ENCODE measurements at places on chromosomes 11 and 22.

DNA sequence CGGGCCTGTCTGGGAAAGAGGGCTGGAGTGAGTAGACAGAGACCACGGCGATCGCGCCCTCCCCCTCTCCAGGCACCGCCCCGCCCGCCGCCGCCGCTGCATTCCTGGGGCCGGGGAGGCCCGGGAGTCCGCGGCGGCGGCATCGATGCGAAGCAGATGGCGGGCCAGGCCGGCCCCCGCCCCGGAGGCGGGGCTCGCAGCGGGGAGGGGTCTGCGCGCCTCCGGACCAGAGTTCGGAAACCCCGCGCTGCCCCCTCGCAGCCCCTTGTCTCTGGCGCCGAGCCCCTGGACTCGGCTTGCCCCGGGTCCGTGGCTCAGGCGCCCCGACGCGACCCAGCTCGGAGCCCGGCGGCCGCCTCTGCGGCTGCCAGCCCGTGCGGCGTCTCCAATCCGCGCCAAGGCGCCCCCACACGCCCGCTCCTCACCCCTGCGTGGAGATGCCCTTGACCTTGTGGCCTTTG, 1.3 kb downstream of the SCARF2 start:
- DNase-seq = no peak

DNA sequence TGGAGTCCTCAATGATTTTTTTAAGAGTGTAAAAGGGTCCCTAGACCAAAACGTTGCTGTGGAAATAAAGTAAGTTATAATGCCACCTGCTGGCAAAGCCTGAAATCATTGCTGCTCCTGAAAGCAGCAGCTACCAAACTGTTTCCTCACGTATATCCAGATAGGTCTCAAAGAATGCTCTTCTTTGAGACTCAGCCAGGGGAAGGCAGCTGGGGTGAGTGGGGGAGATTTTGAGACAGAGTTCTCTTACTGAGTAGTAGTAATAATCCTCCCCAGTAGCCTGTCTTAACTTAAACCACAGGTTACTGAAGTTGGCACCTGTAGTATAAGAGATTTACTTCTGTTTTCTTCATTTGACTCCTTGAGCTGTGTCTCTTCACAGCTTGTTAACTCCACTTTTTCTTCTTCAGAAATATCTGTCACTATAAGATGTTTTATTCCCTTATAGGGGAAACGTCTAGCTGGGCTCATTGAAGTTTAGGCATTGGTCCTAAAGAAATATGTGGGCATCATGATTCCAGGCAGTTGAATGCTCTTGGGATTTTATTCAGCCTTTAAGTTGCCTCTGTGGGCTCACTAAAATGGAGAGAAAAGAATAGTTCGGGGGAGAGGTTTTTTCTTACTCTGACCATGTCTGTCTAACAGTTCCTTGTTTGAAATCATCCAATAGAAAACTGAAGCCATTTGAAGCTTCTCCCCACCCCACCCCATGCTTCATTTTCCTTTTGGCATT, 77.9 kb downstream of the BTBD10 start:
- peak; percentile 21 for DNase-seq

GRCh38 chr22:31943206-31943977, 943 bp upstream of the YWHAH start:
- DNase-seq = no peak

DNA sequence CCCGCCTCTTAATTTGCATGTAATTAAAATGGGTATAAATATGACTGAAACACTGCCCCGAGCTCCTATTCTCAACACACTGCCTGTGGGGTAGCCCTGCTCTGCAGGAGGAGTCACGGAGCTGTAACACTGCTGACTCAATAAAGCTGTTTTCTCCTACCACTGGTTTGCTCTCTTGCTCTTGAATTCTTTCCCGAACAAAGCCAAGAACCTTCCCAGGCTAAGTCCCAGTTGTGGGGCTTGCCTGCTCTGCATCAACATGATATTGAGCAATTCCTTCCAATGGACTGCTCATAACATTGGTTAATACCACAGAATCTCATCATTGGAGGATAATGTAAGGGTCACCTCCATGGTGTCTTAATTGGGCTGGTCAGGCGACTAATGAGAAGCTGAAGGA, 114.4 kb downstream of the FBXO7 start:
- DNase-seq = no peak

DNA sequence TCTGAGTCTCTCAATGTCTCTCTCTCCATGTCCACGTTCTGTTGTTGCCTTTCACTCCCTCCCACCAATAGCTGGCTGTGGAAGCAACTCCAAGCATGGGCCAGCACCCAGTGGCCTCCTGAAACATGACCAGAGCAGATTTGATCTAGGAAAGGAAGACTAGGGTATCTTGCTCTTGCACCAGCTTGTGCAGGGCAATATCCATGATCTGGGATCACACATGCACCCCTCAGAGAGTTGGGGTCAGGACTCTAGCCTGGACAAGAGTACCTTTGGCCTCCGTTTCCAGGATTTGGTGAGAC, 34.5 kb upstream of the RIC3 start:
- no peak for DNase-seq

DNA sequence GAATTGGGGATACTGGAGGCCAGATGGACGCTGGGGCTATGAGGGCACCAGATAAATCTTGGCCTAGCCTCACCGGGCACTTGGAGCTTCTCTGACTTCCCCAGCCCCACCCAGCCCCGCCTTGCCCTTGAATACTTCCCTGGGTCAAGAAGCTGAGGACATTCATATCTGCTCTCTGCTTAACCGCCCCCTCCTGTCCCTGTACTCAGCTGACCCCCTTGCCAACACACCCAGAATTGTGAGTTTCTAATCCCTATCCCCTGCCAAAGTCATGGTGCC, 22.0 kb downstream of the FADS3 start:
- no peak for DNase-seq

- no peak for DNase-seq
Measured at GRCh38 chr11:27205250-27205649, 157.8 kb downstream of the CCDC34 start.

DNA sequence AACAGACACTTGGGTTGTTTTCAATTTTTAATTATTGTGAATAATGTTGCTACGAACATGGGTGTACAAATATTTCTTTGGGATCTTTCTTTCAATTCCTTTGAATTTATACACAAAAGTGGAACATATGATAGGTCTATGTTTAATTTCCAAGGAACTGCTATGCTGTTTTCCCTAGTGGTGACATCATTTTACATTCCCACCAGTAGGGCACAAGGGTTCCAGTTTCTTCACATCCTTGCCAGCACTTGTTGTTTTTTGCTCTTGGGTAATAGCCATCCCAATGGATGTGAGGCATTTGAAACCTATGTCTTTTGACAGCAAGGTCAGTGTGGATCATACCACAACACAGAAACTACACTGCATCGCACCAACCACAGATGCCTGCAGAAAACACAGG, 41.8 kb upstream of the SCN3B start:
- DNase-seq = no peak

DNA sequence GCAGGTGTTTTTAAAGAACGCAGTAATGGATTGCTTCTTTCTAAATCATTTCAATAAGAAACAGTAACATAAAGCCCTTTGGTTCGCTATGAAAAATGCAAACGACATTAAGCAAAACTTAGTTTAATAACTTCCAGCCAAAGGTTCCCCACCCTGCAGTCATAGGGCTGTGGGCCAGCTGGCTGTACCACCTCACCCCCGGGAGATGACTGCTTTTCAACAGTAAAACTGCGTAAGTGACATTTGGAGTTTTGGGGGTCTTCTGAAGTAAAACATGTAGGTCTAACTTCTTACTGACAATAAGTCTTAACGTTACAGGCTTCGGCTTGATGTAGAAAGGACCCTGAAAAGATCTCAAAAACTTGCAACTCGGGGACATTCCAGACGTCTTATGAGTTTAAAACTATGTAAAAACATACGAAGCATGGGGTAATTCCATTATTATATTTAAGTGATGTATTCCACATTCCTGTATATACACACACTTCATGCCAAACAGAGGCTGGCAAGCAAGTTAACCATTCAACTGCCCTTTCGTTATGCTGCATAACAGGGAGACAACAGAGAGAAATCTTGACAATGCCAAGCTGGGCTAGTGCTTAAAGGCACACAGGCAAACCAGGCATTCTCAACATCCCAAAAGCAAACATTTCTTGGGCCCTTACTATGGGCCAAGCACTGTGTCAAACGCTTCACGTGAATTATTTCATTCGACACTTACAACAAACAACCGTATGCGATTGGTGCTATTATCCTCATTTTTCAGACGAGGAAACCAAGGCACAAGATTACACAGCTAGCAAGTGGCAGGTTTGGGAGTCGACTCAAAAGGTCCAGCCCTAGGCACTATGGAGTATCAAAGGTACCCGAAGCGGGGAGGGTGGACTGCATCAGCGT, 1.2 kb downstream of the MRTFA start:
- DNase-seq = no peak

- DNase-seq = no peak
Measured at GRCh38 chr22:40747361-40747760, 68.1 kb downstream of the MCHR1 start.

- DNase-seq = no peak
Measured at GRCh38 chr11:67099831-67100324, 19.2 kb upstream of the KDM2A start.

- no peak for DNase-seq
Measured at GRCh38 chr22:32325811-32326237, 31.8 kb upstream of the RFPL3 start.

DNA sequence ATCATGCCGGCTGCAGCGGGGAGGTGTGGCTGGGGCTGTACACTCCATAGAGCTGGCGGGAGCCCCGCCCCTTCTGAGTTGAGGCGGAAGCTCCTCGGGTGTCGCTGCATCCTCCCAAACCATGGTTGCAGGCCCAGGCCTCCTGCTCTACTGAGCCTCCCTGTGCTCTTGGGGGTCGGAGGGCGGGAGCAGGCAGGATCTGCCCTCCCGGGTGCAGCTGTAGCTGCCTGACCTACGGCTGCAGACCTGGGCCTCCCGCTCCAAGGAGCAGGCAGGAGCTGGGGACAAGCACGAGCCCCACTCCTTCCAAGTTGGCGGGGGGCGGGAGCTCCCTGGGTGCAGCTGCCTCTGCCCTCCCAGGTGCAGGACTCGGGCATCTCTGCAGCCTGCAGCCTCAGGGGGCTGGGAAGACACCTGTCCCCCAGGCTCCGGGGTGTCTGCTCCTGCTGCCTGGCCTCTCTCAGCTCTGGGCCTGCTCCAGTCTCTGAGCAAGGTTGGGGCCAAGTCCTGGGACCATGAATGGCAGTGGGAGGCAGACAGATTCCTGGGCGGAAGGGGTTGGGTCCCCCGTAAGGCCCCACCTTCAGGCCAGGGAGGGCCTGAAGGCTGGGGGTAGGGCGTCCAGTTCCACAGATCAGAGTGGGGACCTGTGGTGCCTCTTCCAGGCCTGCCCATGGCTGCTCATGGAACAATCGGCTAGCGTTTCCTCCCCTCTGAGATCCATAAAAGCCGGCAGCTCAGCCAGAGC, 46.4 kb upstream of the SC5D start:
- DNase-seq = no peak

DNA sequence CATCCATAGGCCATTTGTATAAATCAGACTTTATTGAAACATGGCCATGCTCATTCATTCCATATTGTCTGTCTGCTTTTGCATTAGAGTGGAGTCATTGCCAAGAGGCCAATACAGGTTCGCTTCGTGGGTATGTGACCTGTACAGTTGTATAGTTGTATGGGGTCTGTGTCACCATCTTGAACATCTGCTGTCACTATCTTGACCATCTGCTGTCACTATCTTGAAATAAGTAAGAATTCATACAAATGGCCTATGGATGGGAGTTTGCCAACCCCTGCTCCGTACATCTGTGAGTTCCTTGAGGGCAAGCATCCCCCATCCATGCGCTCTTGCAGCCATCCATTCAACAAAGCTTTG, 44.4 kb upstream of the ANO1 start:
- no peak for DNase-seq

- DNase-seq = no peak
Measured at GRCh38 chr11:64650923-64651523, 60.0 kb downstream of the SLC22A12 start.

GRCh38 chr11:127109796-127110480, 109.4 kb upstream of the KIRREL3 start:
- no peak for DNase-seq

GRCh38 chr11:5547982-5548381, 358 bp downstream of the OR52H1 start:
- DNase-seq = no peak

- no peak for DNase-seq
Measured at GRCh38 chr22:28412109-28412508, 267.5 kb downstream of the TTC28 start.

GRCh38 chr22:49323751-49324415, 503.8 kb downstream of the BRD1 start:
- no peak for DNase-seq

DNA sequence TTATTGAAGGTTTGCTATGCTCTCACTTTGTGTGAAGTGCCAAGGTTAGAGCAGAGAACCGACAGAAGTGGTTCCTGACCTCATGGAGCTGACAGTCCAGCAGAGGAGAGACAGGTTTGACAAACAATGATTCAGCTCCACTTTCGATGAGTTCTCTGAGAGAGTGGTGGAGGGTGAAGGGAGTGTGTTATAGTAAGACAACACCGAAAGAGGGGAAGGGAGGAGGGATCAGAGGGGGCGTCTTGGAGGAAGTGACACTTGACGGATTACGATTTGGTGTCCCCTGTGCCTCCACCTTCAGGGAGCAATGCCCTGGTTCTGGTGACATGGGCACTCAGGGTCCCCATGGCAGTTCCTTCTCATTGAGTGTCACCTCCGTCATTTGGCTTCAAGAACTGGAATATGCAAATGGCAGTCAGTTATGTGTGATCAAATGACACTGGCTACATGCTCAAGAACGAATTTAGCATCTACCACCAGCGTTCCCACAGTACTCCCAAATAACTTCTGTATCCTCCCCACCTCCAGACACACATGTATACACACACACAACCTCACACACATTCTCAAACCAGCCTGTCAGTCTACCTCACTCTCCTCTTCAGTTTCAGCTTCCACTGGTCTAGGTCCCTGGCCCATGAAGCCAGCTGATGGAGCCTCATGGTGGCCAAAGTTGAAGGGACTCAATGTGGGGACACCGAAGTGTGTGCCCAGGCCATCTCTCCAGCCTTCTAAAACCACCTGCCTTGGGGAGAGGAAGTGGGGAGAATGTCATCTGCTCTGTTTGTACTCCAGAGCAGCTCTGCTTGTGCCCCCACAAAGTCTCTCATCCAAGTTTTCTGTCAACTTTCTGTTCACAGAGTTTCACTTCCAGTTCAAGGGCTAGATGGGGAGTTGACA, 31.4 kb upstream of the NUP160 start:
- DNase-seq = no peak

GRCh38 chr22:32389685-32390084, 22.4 kb downstream of the RTCB start:
- no peak for DNase-seq

DNA sequence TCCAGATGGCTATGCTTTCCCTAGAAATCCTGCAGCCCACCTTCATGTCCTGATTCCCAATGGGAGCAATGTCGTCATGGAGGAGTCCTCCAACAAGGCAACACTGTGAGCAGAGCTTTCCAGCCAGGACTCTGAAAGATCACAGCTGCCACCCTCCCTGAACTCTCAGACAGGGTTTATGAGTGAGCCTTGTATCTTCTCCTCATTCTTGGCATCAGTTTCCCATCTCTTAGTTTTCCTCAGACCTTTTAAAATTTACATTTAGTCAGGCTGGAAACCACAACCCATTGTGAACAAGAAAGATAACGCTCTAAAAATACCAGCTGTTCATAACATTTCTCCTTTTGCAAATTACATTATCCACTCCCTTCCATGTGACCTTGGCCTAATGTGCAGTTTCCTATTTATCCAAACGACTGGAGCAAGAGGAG, 15.6 kb upstream of the LYVE1 start:
- DNase-seq = no peak
